ENCODE measurements at places on chromosomes 1 and 21. TPM values are rescaled to one million over a fixed set of nuclear protein-coding genes. Genes with fewer than 3 reads are reported as not detected.

DNA sequence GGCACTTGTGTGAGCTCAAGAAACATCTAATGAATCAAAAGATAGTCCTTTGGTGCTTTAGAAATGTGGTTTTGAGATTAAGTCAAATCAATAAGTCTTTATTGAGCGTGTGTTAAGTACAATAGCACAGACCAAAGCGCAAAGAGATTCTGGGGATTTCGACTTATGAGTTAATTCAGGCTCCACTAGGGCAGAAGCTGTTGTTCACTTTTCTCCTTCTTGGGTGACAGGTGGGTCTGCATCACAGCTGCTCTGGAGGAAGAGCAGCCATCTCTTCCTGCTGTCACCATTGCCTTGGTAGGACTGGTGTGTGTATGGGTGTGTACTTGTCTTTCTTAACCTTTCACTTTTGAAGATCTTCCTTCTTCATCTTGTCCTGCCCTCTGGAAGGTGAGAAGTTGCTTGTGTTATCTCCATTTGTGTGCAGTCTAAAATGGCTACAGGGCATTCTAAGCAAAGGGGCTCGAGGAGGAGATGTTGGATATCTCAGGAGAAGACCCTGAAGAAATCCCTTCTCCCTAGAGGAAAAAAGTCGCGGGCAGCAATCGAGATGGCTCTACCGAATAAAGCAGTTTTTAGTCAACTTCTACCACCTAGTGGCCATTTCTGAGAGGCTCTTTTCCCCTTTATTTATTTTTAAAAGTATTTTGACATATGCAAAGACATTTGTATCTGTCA is 22.9 kb upstream of the DISC1 start:
- DNase-seq: no peak

GRCh38 chr1:52634111-52634510 is 1.1 kb downstream of the SHISAL2A start:
- no peak for DNase-seq

DNA sequence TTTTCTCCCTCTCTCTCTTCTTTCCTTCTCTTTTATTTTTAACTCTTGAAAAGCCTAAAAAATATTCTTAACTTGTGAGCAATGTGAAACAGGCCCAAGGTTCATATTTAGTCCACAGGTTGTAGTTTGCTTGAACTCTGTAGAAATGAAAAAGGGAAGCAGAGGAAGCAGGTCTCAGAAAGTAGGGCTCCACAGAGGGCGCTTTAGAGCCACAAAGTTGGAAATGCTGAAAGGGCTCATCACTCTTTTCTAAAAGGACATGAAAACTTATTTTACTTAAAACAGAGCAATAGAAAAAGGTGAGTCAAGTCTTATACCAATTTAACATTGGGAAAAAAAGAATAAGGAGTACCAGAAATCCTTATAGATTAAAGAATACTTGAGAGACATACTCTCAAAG is 247.0 kb downstream of the USP25 start:
- no peak for DNase-seq

DNA sequence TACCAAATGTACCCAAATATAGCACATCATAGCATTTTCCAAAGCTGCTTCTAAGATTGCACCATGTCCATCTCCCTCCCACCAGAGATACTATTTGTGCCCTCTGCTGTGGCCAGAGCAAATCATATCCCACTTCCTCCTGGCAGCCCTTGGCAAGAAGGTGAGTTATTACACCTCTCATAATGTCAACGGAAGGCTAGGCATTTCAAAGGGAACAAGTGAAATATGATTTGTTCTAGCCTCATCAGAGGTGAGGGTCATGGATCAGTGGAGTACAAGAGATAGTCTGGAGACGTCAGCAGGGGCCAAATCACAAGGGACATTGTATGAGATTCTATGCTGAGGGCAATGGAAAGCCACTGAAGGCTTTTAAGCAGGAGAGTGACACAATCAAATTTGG is 90.2 kb upstream of the BCAR3 start:
- DNase-seq: no peak

DNA sequence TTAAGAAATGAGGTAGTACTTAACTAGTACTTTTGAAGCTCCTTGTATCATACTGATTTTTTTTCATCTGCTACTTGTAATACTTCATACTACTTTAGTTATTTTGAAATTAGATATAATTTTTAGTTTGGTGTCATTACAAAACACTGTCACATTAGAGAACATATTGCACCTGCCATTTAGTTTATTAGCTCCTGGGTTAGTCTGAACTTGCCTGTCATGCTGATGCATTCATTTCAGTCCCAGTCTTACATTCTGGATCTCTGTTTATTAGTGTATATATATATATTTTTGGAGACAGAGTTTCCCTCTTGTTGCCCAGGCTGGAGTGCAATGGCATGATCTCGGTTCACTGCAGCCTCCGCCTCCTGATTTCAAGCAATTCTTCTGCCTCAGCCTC is 50.3 kb downstream of the DYRK1A start:
- DNase-seq: no peak

DNA sequence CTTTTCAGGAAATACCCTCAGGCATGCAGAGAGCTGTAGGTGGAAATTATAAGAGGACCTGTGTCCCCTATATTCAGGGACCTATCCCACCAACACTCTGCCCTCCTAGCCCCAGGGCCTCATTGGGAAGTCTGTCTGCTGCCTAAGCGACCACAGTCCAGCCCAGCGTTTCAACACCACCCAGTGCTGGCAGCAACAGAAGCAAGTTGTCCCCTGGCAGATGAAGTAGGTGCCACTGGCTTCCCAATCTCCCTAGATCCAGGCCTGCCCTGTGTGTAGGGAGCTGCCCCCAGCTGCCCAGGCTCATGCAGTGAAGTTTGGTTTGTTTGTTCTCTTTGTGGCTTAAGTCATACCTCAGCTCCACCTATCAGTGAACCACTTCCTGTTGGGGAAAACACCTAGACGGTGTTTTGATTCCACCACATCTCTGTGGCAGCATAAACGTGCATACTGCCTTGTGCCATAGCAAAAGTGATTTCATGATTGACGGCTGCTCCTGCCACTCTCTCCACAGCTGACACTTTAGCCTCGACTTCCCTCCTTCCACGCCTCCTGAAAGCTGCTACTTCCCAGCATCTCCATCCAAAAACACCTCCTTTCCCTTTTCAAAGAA is 8.1 kb upstream of the LEFTY1 start:
- no peak for DNase-seq

DNA sequence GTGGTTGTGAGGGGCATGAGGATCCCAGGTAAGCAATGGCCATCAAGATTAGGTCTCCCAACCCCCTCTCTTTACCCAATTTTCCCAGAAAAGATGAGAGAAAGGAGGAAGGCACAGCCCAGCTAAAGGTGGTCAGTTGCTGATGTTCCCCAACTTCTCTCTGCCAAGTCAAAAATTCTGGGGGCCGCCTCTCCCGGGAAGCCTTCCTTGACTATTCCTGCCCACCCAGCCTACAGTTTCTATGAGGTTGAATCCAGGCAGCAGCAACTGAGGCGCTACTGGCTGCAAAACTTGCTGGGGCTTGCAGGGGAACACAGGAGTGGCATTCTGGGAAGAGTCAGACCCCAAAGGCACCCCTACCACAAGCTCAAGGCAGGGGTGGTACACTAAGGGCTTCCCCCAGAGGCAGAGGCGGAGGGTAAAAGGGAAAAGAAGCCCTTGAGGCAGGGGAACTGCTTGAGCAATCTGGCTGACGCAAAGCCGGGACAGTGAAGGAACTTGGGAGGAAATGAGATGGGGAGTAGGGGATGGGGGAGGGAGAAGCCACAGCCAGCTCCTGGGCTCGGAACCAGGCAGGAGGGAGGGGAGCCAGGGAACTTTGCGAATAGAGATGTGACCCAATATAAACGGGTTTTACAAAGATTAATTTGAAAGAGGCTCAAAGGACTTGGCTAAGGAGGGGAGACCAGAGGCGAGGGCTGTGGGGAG is 31.2 kb downstream of the SDC3 start:
- DNase-seq: peak; percentile 84

- peak; percentile 93 for DNase-seq
These were observed 36.6 kb upstream of the OPRD1 start for GRCh38 chr1:28775121-28775942.

GRCh38 chr21:44868707-44869106 is 4.8 kb downstream of the PTTG1IP start:
- DNase-seq: peak; percentile 8

DNA sequence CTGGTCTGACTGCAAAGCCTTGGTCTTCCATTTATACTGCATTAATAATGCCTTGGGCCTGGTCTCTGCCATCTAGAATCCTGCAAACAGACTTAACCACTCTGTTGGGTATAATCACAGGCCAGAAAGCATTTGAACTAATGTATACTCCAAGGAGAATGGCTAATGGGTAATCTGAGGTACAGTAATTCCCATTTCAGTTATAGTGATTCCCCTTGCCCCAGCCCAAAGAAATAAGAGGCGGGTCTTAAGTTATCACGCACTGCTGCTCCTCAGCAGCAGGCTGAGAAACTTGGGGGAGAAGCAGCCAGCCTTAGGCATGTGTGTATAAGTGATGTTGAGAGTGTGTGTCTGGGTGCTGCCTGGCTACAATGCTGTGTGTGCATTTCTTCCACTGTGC is 2.4 kb downstream of the LPAR3 start:
- no peak for DNase-seq

CD247 gene
- total RNA-seq: 8.9 TPM

FOXJ3 gene
- 47.0 TPM for total RNA-seq

FCRLB gene
- total RNA-seq: 2.0 TPM

PYHIN1 gene
- total RNA-seq: 2.6 TPM

TMEM79 gene
- 3.3 TPM for total RNA-seq

ANKRD65 gene
- 21.5 TPM for total RNA-seq

Measured in upper lobe of right lung (tissue), 1 donor.